ENCODE measurements at places on chromosomes 12 and 14.
A peak's percentile ranks its signal among the peaks of the same experiment; 100 is the strongest.

DNA sequence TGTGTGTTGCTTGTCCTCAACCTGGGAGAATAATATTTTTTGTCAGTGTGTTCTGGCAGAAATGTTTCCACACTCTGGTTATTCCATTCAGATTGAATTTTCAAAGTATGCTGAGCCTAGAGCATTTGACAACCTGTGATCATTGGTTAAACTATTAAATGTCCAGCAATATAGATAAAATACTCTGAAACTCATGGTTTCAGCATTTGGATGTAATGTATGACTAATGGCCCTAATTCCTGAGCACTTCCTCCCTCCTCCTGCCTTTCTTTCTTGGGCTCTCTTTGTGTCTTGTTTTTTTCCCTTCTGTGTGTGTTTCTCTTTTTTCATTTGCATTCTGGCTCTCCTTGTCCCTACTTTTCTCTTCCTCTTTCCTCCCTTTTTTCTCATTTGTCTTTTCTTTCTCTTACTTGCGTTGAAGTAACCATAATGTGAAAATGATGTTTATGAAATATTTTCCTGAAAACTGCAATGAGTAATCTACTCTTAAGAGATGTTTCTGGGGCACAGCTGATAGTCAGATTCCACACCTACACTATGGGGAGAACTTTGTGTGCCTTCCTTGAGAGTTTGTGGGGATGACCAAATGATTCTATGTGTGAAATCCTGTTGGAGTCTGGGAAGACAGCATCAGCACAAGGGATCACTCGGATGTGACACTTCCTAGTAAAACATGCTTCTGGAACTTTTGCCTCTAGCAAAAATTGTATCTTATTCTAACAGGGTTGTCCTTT, 74.6 kb downstream of the FRMD6 start:
- no peak for DNase-seq

DNA sequence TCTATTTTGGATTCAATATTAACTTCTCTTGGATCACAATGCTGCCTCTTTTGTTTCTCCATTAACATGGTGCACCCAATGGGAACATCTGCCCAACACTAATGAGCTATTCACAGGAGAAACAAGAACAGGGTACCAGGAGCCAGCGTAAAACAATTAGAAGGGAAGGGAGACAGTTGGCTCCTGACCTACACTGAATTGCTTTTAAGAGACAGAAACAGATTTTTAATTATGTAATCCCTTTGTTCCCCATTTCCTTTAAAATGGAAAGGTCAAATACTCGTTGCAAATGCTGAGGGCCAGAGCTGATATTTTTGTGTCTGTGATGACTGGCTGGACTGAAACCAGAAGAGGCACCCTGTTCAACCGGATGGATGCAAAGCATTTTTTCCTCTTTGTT, 108.3 kb downstream of the SEC23A start:
- no peak for DNase-seq

GRCh38 chr14:49164074-49164473, 422.1 kb downstream of the RPS29 start:
- DNase-seq, result no peak

DNA sequence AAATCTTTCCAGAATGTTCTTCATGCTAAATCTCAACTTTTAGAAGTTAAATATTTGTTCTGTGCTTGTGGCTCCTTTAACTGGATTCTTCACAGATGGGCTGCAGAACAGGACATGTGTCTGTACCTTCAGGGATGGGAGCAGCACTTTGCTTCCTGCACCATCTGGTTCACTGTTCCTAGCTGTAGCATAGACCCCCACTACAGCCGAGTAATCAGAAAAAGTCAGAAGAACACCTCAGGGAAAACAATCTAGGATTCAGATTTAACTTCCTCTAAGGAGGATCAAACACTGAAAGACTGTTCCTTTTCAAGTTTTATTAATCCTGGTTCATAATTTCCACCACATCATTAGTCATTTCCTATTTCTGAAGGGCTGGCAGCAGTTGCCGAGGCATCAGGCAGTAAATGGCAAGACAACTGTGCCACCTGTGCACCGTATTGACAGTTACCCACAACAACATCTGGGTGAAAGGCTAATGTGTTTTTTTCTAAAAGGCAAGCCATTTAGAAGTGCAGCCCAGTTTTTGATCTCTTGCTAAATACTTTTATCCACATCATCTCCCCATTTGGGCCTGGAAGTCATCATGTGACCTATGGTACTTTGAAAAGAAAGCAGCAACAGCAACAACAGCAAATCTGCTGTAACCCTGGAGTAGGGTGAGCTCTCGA, 212.8 kb upstream of the BMP4 start:
- no peak for DNase-seq

GRCh38 chr14:59483363-59483762, 845 bp downstream of the L3HYPDH start:
- DNase-seq, result peak; percentile 31

DNA sequence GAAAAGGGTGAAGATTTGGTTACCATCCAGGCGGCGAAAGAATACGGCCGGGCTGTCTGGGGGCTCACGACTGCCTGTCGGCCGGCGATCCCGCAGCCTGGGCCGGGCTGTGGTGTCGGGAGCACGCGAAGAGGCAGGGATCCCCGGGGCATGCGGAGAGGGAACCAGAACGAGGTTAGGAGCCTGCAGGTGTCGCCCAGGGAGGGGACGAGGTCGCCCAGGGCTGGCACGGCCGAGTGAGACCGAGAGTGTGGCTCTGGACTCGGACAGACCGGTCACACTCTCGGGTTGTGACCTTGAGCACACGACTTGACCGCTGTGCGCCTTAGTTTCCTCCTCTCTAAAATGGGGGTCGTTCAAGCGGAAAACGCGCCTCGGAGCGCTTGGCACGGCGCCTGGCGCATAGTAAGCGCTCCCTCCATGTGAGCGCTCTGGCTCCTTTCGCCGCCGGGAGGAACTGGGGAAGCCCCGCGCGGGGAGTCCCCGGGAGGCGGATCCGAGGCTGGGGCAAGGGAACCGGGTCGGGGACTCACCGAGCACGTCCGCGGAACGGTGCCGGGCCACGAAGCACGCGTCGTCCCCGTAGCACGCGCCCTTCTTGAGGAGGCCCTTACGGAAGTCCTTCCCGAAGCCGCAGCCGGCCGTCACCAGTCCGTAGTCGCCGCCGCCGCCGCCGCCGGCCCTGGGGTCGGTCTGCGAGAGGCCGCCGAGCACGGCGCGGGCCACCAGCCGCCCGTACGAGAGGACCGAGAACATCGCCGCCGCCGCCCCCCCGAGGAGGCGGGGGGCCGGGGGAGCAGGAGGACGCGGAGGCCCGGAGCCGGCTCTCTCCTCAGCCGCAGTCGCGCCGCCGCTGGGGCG, 612 bp downstream of the PPTC7 start:
- DNase-seq, result no peak

DNA sequence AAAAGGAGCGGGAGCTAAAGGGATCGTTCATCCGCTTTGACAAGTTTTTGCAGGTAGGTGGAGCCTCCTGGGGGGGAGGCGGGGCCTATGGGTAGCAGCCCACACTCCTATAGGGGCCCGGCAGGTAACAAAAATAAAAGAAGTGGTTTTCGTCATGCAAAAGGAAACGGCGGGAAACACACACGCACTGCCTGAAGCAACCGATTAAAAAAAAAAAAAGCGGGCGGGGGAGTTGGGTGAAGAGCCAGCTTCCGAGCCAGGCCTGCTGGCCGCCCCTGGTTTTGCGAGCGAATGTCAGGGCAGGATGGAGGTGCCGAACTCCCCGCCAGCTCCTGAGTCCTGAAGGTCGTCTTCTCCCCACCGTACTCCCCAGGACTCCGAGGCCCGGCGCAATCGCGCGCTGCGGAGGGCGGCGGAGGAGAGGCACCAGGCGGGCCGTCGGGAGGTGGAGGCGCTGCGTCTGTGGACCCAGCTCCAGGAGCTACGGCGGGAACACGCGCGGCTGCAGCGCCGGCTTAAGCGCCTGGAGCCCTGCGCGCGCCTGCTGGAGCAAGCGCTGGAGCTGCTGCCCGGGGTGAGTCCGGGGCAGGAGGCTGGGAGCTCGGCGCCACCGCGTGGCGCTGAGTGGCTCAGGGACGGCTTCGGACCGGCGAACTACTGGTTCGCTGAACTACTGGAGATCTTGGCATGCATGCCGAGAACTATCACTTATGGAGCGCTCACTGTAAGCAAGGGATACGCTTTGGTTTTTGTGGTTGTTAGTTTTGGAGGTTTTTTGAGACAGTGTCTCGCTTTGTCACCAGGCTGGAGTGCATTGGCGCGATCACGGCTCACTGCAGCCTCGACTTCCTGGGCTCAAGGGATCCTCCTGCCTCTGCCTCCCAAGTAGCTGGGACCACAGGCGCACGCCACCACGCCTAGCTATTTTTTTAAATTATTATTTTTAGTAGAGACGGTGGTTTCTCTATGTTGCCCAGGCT, 3.6 kb downstream of the CFAP73 start:
- no peak for DNase-seq

- no peak for DNase-seq
Measured at GRCh38 chr14:33897878-33898535, 52.9 kb downstream of the EGLN3 start.

DNA sequence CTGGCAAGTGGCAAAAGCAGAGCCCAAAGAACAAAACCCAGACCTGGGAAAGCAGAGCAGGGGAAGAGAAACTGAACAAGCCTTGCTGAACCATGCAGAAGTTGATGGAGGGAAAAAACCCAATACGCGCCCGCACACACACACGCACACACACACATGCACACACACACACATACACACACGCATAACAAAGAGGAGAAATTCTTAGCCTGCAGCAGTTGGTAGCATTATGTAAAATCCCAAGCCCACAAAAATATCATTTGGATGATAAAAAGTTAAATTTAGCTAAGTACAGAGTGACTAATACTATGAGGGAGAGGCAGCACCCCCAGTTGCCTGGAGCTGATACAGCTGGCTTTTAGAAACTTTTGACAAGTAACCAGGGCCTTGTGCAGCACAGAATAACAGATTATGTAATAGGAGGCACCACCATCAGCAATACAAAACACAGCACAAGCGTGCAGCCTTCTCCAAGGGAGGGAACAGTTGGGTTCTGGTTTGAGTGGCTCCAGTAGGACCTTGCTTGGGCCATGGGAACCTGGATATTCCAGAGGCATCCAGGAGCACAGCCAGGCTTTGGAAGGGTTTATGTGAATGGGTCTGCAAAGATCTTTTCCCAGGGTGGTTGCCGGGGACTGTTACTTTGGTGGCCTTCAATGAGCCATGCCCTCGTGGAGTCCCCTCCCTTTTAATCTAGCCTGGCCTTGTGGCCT, 35.3 kb downstream of the PITPNM2 start:
- peak; percentile 81 for DNase-seq

DNA sequence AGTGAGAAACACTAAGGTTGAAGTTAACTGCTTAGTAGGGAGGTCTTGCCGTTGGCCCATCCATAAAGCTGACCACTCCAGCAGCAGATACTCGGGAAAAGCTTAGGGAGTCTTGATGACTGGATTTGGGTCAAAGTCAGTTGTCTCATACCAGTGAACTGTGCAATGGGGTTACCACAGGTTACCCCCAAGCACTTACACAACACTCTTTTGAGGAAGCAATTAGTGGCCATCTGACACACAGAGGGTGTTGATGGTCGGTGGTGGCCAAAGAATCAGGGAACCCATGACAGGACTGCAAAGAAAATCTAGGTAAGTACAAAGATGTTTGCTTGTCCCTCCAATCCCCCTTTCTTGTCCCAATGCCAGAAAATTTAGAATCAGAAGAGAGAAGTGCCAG, 410.2 kb downstream of the APAF1 start:
- DNase-seq, result no peak

GRCh38 chr12:88188180-88188579, 46.1 kb downstream of the TMTC3 start:
- no peak for DNase-seq

GRCh38 chr14:32564596-32564995, 235.5 kb downstream of the AKAP6 start:
- DNase-seq, result no peak

DNA sequence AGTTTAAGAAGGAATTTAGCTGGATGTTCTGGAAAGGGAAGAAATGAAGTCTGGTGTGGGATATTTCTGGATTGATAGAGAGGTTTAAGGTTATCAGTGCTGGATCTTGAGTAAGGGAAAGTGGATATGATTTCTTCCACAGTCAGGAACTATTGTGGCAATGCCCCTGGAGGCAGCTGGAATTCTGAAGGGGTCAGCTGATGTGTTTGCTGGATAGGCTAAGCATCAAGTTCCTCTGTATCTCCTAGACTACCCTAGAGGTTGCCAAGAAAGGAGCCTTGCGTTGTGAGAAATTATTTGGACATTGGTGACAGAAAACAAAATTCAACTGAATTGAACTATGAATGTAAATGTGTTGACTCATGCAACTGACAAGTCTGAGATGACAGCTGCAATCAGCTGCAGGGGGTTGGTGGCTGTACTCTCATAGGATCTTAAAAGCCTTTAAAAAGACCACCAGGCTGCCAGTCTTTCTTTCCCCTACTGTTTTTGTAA, 244.4 kb downstream of the ATXN7L3B start:
- DNase-seq, result no peak

GRCh38 chr12:23770202-23770938, 179.1 kb downstream of the SOX5 start:
- DNase-seq, result no peak

GRCh38 chr12:69639400-69640016, 28.8 kb upstream of the LRRC10 start:
- peak; percentile 3 for DNase-seq

DNA sequence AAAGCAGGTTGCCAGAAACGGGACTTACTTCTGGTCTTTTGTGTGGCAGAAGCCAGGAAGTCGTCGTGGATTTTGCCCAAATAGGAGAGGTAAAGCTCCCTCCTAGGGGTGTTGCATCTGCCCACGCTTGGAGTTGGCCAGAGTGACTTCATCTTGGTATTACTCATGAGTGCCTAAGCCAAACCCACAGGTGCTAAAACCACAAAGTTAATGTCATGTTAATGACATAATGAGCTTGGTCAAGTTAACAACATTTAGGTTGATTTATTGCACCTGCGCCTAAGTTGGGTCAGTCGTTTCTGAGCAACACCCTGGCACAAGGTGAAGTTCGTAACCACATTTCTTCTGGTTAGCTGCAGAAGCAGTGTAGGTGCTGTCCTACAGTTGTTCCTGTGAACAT, 225.2 kb downstream of the FUT8 start:
- DNase-seq, result no peak

GRCh38 chr12:112665958-112666357, 125.6 kb upstream of the RPH3A start:
- DNase-seq, result no peak

DNA sequence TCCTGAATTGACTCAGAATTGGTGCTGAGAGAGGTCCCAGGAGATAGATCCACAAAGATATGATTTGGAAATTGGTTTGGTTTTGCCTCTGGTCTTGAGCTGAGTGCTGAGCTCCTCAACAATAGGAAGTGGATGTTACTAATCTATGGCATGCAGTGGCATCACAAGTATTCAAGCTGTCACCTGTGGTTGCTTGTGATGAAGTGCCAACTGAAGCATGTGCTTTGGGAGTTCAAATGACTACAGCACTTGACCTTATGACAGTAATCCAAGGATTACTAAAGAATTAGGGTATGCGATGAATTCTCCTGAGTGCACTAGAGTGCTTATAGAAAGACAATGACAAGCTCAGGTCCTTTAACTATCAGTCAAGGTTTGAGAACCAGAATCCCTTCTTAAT, 406.2 kb downstream of the NOVA1 start:
- DNase-seq, result no peak

DNA sequence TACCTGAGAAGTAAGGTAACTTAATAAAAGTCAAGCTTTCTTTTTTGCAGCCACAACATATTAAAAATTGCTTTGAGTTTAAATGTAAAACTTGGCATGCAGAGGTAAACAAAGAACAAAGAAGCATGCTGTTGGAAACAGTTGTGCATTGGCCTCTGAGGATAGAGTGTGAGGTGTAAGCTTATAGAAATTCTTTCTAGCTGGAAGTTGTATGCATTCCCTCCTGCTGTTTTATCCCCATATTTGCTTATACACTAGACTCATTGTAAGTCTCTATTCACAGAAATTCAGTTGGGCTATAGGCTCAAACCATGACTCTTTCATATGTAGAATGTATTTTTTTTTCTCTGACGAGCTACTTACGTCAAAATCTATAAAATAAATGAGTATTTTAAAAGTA, 316.3 kb downstream of the SLC6A15 start:
- no peak for DNase-seq
